Muscle of leg (tissue), 16 donors: ENCODE measurements at places on chromosomes 5 and 9. TPM values are rescaled to one million over a fixed set of nuclear protein-coding genes. Genes with fewer than 3 reads are reported as not detected.

FAM78A gene
- 32.6 TPM for polyA plus RNA-seq

DNA sequence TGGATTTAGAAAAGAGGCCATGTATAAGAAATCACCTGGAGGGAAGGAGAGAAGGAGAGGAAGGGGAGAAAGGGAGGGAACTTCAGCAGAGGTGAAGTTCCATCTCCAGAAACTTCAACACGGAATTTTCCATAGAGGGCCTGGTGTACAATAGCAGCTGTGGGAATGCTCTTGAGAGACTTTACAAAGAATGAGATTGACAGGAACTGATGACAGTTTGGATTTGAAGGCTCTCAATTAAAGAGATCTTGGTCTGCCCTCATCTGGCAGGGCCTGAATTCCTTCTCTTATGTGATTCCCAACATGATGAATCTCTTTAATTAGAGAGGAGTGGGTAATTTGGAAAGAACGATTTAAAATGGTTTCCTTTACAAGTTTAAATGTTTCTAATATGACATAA lies 143.5 kb downstream of the MLLT3 start:
- DNase-seq = peak; percentile 77

ZDHHC11 gene
- polyA plus RNA-seq = 24.9 TPM

DNA sequence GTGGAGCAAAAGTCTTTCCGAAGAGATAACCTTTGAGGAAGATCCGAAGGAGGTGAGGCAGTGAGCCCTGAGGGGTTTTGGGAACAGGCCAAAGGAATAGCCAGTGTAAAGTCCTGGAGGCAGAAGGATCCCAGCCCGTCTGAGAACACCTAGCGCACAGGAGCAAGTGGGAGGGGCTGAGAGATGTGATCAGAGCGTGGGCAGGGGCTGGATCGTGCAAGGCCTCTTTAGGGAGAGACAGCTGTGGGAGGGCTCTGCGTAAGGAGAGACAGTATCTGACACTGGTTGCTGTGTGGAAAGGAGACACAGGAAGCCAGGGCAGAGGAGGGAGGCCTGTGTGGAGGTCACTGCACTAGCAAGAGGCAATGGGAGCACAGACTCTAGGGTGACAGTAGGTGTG lies 68.2 kb downstream of the BARX1 start:
- no peak for DNase-seq

FANCG gene
- polyA plus RNA-seq = 25.1 TPM

DNA sequence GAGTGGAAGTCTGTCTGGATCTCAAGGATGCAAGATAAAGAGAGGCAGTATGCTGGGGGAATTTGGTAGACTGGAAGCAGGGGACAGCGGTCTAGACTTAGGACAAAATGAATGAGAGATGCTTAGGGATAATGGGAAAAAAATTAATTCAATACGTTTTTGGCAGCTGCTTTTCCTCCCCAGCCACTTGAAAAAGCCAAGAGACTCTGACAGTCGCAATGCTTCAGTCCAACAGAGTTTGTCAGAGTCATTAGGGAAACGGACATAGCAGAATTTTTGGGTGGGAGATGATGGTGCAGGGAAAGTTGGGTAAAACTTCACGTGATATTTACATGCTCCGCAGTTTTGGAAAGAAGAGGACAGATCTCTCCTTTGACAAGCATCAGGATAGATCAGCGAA lies 129.7 kb downstream of the GOLPH3 start:
- peak; percentile 80 for DNase-seq

- peak; percentile 68 for DNase-seq
Observed at GRCh38 chr5:38551030-38552017, 5.1 kb downstream of the LIFR start.
